Keratinocyte (primary cell): ENCODE measurements at places on chromosomes 1 and 21.

- no peak for DNase-seq
Observed at GRCh38 chr1:46991083-46991923, 32.2 kb upstream of the CYP4X1 start.

DNA sequence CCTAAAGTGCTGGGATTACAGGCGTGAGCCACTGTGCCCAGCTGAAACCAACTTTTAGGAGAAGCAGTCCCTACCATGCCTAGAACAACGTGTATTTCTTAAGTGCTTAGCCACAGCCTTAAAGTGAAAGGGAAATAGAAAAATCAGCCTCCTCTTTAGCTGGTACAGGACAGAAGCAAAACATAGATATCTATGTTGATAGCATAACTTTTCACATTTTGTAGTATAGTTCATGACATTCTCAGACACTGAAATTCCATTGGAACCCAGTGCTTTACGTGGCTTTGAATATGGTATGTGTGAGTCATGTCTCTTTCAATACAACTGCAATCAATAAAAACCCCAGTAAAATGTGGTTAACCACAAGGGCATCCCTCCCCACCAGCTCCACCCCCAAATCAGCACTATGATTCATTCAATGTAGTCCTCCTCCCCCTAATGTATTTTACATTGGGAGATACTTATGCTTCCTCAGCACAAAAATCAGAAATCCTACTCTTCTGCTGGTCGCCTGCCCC, 32.1 kb downstream of the TGFB2 start:
- peak; percentile 85 for DNase-seq

GRCh38 chr1:19468397-19468956, 16.9 kb downstream of the CAPZB start:
- DNase-seq: no peak

DNA sequence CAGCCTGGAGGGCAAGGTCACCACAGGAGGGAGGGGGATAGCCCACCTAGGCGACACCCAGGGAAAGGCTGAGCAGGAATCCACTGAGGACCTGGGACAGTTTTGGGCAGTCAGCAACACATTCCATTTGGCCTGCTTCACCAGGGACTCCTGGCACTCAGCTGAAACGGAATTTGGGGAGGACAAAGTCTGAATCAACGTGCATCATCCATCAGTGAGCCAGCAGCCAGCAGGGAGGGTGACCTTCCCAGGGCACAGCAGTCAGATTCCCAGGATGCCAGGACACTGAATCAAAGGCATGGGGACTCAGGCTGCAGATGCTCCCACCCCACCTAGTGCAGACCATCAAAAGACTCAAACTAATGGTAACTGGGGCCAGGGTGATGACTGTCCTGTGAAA, 4.6 kb downstream of the SH3BP5L start:
- no peak for DNase-seq

GRCh38 chr21:8990326-8991087, 1530.9 kb upstream of the TPTE start:
- no peak for DNase-seq

DNA sequence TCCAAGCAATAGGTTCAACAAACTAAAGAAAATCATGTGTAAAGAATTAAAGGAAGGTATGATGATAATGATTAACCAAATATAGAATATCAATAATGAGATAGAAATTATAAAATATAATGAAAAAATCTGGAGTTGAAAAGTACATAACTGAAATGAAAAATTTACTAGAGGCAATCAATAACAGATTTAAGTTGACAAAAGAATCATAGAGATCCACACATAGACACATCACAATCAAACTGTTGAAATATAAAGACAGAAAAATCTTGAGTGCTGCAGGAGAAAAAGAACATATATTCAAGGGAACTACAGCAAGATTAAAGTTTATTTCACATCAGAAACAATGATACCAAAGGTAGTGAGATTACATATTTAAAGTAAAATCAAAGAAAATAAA, 63.7 kb downstream of the RNASEL start:
- no peak for DNase-seq

DNA sequence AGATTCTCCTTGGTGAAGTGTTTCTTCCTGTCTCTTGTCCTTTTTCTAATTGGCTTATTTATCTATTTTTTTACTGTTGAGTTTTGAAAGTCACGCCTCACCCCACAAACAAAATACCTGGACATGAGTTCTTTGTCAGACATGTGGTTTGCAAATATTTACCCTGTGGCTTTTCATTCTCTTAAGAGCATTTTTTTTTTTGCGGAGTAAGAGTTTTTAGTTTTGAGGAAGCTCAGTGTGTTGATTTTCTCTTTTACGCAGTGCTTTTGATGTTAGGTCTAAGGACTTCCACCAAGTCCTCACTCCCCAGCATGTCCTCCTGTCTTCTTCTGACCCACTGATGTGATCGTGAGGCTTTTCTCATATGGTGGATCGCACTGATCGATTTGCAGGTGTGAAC, 7.6 kb downstream of the DFFB start:
- no peak for DNase-seq
